T-helper 1 cell (primary cell): ENCODE measurements at places on chromosomes 5 and 9.

GRCh38 chr5:33938881-33939280, 2.7 kb downstream of the RXFP3 start:
- DNase-seq: no peak

DNA sequence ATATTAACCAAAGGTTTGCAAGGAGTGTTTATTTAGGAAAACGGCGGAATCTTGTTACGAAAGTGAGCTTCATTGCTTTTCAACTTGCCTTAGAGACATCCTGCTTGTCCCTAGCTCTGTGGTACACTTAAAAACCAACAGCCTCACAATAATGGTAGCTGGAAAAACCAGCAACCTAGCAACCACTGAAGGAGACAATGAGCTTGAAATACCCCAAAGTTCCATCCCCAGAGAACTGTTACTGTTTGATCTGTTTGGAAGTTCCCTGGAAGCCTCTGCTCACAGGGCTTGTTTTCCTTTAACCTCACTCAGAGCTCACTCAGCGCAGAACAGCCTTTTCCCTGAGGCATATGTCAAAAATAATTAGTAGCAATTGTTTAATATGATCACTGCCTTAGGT, 43.2 kb downstream of the SH3TC2 start:
- DNase-seq: no peak

DNA sequence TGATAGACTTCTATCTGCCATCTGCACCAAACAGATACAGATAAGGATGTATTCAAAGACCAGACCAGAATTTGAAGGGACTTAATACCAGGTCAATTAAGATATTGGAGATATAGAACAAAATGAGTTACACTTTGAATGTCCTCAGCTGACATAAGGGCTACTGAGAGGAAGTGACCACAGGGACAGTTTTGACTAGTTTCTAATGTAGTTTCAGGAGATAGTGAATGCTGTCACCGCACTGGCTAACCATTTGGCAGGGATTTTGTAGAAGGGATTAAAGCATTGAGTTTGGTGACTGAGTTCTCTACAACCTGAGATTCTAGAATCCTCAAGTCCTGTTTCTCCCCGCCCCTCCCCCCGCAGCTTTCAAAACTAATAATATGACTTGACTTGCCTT, 22.7 kb downstream of the CCNH start:
- DNase-seq: no peak

- DNase-seq: no peak
Measured at GRCh38 chr5:147259837-147260236, 25.0 kb downstream of the STK32A start.

GRCh38 chr9:84590706-84591105, 78.8 kb upstream of the NTRK2 start:
- no peak for DNase-seq
